ENCODE measurements at places on chromosomes 6 and 20. TPM values are rescaled to one million over a fixed set of nuclear protein-coding genes. Genes with fewer than 3 reads are reported as not detected.

- H3K27ac ChIP-seq: peak overlapping the region; percentile 92
- H3K36me3 ChIP-seq: peaks cover 9% of the 10 kb centered on the region
- no peak overlapping the region for H3K4me3 ChIP-seq
- DNase-seq: no peak
These were observed 2.6 kb downstream of the ARMC2 start for GRCh38 chr6:108850669-108851465.

DNA sequence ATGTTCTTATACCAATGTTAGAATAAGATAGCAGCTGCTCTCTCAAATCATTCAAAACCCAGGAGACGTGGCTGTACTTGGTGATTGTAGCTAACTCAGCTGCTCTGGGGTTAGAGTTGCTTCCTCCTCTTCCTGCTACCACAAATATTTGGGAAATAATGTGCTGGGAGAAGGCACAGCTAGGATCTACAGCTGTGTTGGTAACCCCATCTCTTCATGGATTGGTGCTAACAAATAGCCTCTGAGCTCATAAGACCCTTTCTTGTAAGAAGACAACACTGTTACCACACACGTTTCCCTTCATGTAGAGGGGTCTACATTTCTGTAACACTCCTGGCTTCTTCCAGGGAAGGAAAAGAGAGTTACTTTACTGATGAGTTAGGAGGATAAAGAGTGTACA, 911.0 kb upstream of the CITED2 start:
- H3K4me3 ChIP-seq: no peak overlapping the region
- no peaks in the 10 kb centered on the region for H3K36me3 ChIP-seq
- H3K4me1 ChIP-seq: no peaks in the 10 kb centered on the region
- no peak overlapping the region for H3K27ac ChIP-seq
- DNase-seq: no peak

- no peak for DNase-seq
- no peaks in the 10 kb centered on the region for H3K4me1 ChIP-seq
- no peaks in the 10 kb centered on the region for H3K27me3 ChIP-seq
- no peak overlapping the region for H3K4me3 ChIP-seq
- no peaks in the 10 kb centered on the region for H3K36me3 ChIP-seq
These were observed 82.6 kb downstream of the RIPOR3 start for GRCh38 chr20:50608750-50609104.

DNA sequence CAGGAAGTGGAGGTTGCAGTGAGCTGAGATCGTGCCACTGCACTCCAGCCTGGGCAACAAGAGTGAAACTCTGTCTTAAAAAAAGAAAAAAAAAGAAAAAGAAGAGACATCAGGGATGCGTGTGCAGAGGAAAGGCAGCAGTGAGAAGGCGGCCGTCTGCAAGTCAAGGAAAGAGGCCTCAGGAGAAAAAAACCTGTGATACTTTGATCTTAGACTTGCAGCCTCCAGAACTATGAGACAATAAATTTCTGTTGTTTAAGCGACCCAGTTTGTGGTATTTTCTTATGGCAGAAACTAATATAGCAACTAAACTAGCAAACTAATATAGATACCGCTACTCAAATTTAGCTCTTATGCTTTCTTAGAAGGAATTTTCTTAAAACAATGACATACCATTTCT, 36.1 kb downstream of the FGD2 start:
- no peaks in the 10 kb centered on the region for H3K36me3 ChIP-seq
- no peak for DNase-seq
- no peak overlapping the region for H3K27ac ChIP-seq
- H3K4me1 ChIP-seq: no peaks in the 10 kb centered on the region
- H3K4me3 ChIP-seq: no peak overlapping the region

- peak overlapping the region; percentile 14 for H3K27ac ChIP-seq
- H3K4me1 ChIP-seq: peaks cover 41% of the 10 kb centered on the region
- DNase-seq: no peak
These were observed 30.6 kb downstream of the ANKS1A start for GRCh38 chr6:34919651-34920050.

DNA sequence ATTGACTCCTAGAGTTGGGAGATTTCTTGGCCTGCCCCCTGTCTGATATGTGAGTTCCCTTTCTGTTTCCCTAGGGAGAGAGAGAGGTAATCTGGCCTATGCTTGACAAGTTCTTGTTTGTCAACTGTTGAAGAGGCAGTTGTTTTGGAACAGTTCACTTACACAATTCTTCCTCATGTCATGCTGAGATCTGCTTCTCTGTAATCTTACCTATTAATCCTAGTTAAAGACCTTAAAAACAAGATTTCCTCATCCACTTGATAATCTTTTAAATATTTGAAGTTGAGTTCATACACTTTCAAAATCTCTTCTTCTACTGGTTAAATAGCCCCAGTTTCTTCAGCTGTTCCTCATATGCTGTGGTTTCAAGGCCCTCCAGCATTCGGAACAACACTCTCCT, 89.9 kb downstream of the FIG4 start:
- no peaks in the 10 kb centered on the region for H3K27me3 ChIP-seq
- H3K4me1 ChIP-seq: no peaks in the 10 kb centered on the region
- H3K4me3 ChIP-seq: no peak overlapping the region
- H3K27ac ChIP-seq: no peak overlapping the region
- DNase-seq: no peak
- peaks cover 7% of the 10 kb centered on the region for H3K36me3 ChIP-seq

- no peaks in the 10 kb centered on the region for H3K36me3 ChIP-seq
- H3K4me1 ChIP-seq: no peaks in the 10 kb centered on the region
- DNase-seq: no peak
- no peaks in the 10 kb centered on the region for H3K27me3 ChIP-seq
- H3K27ac ChIP-seq: peak overlapping the region; percentile 40
- H3K4me3 ChIP-seq: no peak overlapping the region
These were observed 41.9 kb upstream of the FERMT1 start for GRCh38 chr20:6164421-6165341.

- H3K27ac ChIP-seq: peak overlapping the region; percentile 95
- H3K4me3 ChIP-seq: no peak overlapping the region
- H3K27me3 ChIP-seq: no peaks in the 10 kb centered on the region
- no peak for DNase-seq
- H3K36me3 ChIP-seq: peaks cover 30% of the 10 kb centered on the region
- H3K4me1 ChIP-seq: no peaks in the 10 kb centered on the region
These were observed 4.7 kb downstream of the CCN2 start for GRCh38 chr6:131946404-131946991.

DNA sequence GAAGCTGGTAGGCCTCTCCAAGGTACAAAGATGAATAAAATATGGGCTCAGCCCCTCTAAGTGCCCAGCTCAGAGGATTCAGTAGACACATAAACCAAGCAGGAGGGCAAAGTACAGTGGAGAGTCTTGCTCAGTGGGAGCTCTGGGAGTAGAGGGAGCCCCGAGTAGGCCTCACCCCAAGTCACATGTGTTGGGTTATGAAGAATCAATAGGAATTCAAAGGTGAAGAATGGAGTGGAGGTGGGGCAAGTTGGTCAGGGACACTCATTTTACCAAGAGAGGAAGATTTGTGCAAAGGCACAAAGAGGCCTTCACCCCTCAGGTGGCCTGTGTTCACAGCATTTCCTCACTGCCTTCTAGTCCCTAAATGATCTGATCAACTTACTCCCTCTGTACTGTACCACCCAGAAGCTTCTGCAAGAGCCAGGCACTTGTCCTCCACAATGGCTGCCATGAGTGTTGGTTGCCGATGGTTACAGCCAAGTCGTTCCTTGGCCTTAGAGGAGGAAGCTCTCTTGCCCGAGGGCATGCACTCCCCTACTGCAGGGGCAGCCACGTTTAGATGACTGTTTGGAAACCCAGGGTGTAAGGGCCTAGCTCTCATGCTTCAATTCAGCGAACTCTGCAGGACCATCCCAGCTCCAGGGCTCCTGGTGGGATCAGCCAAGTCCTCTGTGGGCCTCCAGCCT, 6.7 kb upstream of the CDKN1A start:
- H3K4me3 ChIP-seq: no peak overlapping the region

DNA sequence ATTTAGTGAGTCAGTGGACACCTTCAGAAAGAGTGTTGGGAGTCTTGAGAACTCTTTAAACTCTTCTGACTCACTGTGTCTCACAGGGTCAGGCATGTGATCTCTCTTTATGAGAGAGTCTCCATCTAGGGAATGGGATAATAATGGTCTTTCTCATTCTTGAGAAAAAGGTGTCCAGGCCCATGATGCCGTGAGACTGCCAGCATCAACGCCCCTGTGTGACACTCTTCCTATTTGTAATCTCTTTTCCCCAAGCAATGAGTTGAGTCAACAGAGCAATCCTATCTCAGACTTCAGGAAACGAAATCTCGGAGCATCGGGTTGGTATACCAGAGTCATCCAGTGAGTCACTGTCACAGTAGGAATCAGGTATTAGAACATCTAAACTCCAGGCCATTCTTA, 82.3 kb upstream of the BMP2 start:
- H3K27ac ChIP-seq: no peak overlapping the region
- DNase-seq: no peak
- H3K4me3 ChIP-seq: no peak overlapping the region
- H3K36me3 ChIP-seq: no peaks in the 10 kb centered on the region
- no peaks in the 10 kb centered on the region for H3K4me1 ChIP-seq

GRCh38 chr20:1368448-1369199, 24.2 kb downstream of the FKBP1A start:
- no peak overlapping the region for H3K27ac ChIP-seq
- H3K4me1 ChIP-seq: peaks cover 32% of the 10 kb centered on the region
- no peaks in the 10 kb centered on the region for H3K27me3 ChIP-seq
- peaks cover 31% of the 10 kb centered on the region for H3K36me3 ChIP-seq
- no peak for DNase-seq

DNA sequence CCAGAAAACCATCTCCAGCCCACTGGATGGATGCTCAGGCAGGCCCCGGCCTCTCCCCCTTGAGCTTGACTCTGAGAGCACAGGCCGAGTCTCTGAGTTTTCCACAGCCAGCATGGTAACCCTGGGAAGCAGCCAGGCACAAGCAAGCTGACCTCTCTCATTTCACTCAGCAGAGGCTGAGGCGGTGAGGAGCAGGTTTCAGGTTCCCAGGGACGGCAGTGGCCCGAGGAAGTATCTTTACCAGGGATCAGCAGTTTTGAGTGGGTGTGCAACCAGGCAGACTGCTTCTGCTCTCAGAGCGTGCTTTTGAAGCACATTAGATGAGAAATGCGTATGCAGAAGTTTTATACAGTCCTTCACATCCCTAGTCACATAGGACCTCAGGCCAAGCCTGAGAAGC, 12.6 kb downstream of the HCK start:
- H3K36me3 ChIP-seq: no peaks in the 10 kb centered on the region
- no peak for DNase-seq
- H3K4me1 ChIP-seq: no peaks in the 10 kb centered on the region
- no peaks in the 10 kb centered on the region for H3K27me3 ChIP-seq

DNA sequence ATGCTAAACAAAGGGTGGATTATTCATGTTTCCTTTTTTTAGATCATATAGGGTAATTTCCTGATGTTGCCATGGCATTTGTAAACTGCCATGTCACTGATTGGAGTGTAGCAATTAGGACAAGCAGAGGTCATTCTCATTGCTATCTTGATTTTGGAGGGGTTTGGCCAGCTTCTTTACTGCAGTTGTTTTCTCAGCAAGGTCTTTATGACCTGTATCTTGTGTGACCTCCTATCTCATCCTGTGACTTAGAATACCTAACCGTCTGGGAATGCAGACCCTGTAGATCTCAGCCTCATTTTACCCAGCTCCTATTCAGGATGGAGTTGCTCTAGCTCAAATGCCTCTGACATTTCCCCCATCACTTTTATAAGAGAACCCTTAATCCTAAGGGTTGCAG, 53.6 kb downstream of the CDS2 start:
- no peak for DNase-seq
- H3K27me3 ChIP-seq: no peaks in the 10 kb centered on the region

DNA sequence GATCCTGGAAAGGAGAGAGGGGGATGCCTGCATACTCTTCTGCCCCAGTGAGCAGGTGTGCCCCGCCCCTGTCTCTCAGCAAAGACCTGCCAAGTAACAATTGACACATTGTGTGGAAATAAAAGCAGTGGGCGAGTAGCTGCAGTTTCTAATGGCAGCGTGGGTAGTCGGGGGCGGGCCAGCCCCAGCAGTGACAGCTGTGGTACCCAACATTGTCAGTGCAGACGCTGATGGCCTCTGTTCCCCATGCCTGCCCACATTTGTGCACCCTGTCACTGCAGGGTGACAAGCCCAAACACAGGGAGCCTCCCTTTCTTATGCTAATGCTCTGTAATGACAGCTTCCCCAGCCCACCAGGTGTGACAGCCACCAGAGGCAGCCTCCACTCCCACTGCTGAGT, 491.7 kb downstream of the DHX35 start:
- no peak for DNase-seq
- no peak overlapping the region for H3K27ac ChIP-seq
- no peak overlapping the region for H3K4me3 ChIP-seq
- no peaks in the 10 kb centered on the region for H3K4me1 ChIP-seq
- no peaks in the 10 kb centered on the region for H3K36me3 ChIP-seq
- no peaks in the 10 kb centered on the region for H3K27me3 ChIP-seq

DNA sequence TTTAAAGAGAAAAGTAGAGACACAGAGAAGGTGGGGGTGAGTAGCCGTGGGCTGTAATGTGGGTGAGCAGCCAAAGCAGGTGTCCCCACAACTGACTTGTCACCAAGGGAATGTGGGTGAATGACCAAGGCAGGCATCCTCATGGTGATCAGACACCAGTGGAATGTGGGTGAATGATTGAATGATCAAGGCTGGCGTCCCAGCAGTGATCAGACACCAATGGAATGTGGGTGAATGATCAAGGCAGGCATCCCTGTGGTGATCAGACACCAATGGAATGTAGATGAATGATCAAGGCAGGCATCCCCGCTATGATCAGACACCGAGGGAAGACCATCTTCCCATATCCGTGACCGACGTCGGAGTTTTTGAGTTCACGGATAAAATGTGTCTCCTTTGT, 49.8 kb upstream of the OR14J1 start:
- DNase-seq: no peak
- H3K27ac ChIP-seq: no peak overlapping the region
- H3K27me3 ChIP-seq: no peaks in the 10 kb centered on the region
- H3K4me1 ChIP-seq: no peaks in the 10 kb centered on the region
- H3K4me3 ChIP-seq: no peak overlapping the region
- H3K36me3 ChIP-seq: no peaks in the 10 kb centered on the region

DNA sequence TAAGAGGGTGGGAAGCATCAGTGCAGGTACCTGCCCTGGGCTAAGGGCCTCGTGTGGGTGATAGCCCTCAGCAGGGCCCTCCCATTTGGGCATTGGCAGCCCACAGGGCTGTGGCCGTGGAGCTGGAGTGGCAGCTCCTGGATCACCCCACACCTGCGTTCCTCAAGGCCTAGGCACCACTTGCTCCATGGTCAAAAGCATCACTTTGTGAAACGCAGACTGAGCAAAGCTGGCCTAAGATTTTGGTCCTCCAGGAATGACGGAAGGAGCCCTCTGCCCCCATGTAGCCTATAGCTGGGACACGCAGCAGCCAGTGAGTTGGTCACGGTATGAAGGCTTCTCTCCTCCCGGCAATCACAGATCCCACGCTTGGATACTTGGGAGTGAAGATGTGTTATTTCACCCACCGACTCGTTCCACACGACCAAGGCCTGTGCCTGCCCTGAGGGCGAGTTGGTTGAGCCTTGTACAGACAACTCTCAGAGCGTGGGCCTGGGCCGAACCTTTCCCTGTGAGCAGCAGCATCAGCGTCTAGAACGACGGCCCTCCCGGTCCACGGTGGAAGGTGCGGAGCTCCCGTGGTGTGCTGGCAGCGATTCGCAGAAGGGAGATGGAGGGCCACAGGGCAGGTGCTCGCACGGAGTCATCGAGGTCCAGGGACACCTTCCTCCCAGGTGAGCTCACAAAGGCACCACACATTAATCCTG, 39.7 kb downstream of the THBS2 start:
- peaks cover 15% of the 10 kb centered on the region for H3K4me1 ChIP-seq
- DNase-seq: no peak
- H3K27ac ChIP-seq: peak overlapping the region; percentile 92

Gene TRIM31
- total RNA-seq: not detected

Gene APCDD1L
- 1.5 TPM for total RNA-seq

Gene LPA
- not detected for total RNA-seq

Gene COL21A1
- total RNA-seq: 89.7 TPM

Gene PRKN
- 19.3 TPM for total RNA-seq

Gene HRH3
- total RNA-seq: not detected

Gene ID4
- total RNA-seq: 19.0 TPM

Data from right atrium auricular region (tissue), 2 donors.